ENCODE measurements at places on chromosomes 6 and 20.

DNA sequence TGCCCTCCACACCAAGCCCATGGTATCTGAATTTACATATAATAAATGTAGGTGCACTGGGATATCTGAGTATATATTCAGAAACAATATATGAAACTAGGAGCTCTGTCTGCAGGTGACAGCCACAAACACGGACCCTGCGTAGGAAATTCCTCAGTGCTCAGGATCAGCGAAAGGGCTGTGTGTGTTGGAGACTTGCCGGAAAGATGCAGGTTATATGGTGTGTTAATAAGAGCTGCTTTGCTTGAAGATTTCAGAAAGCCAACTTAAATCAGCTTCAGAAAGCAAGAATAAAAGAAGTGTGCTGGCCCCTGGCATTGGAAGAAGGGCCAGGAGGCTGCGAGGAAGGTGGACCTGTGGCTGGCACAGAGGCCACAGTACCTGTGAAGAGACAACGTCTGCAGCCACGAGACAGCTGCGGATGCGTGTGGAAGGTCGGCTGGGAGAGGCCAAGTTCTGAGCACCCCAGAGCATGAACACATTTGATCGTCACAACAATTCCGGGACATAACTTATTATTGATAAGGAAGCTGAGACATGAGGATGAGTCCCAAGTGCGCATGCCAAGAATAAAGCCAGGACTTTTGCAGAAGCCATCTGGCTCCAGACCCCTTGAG lies 183.2 kb downstream of the DLL1 start:
- DNase-seq: no peak

DNA sequence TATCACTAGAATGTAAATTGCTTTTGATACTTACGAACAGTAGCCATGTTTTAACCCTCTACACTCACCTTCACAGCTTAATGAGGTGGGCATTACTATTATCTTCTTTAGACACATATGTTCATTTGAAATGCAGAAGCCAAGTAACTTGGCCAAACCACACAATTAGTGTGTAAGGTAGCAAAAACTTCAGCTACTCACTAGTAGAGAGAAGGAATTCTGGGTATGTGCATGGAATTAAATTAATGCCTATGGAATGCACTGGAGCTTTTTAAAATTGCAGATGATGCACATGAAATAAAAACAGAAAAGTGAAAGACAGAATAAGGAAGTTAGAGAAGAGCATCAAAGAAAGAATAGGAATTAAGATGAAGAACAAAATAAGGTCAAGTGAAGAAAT lies 494.0 kb downstream of the ADGRB3 start:
- no peak for DNase-seq

DNA sequence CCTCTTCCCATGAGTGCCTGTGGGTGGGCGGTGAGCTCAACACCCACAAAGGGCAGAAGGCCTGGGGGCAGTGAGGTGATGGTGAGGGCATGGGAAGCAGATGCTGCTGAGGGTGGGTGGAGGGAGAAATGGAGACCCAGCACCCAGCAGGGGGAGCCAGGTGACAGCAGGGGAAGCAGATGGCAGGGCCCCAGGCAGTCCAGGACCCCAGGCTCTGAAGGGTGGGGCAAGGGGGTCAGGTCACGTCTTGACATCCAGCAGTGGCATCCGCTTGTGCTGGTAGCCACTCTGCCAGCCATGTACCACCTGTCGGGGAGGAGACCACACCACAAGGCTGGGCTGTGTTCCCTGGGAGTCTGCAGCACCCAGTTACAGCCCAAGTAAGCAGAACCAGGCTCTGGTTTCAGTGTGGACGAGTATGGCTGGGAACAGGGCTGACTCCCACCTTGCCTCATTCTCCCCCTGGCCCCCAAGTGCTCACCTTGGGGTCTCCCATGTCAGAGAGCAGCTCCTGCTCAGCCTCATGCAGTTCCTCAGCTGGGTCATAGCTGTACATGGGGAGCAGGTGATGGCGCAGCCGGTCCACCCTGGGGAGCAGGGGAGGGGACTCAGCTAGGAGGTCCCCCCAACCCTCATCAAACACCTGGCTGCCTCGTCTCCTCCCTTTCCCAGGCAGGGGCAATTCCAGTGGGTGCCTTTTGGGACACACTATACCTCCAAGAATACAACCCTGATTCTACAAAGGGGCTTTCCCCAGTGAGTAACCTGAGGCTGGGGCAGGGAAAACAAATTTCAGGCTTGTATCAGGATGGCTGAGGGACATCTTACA lies 2.0 kb downstream of the SMIM29 start:
- DNase-seq: no peak

- DNase-seq: no peak
Observed at GRCh38 chr6:1311400-1312202, at the start of gene FOXQ1. FOXQ1 (plus strand) TSS chr6:1312098; CDS start chr6:1312705, 607 bp downstream.

DNA sequence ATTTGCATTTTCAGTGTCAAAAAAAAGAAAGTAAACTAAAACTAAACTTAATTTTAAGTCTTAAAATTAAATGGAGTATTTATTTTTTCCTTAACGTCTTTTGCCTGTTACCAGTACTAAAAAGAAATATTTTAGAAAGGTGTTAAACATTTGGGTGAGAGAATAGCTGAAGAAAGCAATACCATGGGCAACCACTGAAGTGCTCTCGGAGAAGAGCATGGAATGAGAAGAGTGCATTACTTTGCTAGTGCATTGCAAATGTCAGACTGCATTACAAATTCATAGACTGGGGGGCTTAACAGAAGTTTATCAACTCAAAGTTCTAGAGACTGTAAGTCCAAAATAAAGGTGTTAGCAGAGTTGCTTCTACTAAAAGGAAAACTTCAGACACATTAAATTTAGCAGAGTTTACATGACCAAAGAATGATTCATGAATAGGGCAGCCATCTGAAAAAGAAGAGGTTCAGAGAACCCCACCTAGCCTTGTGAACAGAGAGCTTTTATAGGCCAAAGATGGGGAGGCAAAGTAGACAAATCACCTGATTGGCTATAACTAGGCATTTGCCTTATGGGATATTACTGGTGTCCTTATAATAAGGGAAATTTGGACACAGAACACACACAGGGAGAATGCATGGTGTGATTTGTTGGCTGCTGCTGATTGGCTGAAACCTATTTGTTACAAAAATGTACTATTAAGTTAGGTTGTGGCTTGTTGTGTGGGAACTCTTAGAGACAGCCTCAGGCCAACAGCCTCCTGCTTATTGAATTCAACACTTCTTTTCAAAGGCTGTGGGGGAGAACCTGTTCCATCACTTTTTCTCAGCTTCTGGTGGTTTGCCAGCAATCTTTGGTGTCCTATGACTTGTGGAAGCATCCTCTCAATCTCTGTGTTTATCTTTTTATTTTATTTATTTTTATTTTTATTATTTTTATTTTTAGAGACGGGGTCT lies 106.7 kb upstream of the RREB1 start:
- no peak for DNase-seq

DNA sequence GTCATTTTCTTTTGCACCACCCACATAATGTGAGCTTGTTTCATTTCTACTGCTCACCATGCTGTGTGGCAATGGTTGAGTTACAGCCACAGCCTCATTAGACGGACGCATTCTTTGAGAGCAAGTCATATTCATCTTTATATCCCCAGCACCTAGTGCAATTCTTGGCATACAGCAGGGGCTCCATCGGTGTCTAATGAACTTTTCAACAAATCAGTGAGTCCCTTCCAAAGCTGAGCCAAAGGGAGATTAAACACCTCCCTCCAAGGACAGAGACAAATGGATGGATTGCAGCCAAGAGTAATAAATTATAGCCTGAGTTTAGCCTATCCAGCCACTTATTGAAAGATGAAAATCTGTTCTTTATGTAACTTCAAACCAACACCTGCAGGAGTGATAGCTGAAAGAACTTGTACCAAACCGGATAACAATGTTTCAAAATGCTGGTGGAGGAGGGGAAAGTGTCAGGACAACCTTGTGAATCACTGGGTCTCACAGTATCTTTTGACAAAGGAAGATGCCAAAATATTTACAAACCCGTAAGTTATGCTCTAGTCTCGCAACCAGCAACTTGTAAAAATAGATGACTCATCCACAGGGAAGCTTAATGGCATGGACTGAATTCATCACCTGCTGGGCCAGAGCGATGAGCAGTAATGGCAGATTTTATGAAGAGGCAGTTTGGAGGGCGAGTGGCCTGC lies 139.0 kb downstream of the PXDC1 start:
- no peak for DNase-seq

- peak; percentile 31 for DNase-seq
Observed at GRCh38 chr6:149060300-149060984, 257.1 kb upstream of the TAB2 start.

GRCh38 chr20:19382386-19383340 lies 170.2 kb downstream of the SLC24A3 start:
- no peak for DNase-seq

DNA sequence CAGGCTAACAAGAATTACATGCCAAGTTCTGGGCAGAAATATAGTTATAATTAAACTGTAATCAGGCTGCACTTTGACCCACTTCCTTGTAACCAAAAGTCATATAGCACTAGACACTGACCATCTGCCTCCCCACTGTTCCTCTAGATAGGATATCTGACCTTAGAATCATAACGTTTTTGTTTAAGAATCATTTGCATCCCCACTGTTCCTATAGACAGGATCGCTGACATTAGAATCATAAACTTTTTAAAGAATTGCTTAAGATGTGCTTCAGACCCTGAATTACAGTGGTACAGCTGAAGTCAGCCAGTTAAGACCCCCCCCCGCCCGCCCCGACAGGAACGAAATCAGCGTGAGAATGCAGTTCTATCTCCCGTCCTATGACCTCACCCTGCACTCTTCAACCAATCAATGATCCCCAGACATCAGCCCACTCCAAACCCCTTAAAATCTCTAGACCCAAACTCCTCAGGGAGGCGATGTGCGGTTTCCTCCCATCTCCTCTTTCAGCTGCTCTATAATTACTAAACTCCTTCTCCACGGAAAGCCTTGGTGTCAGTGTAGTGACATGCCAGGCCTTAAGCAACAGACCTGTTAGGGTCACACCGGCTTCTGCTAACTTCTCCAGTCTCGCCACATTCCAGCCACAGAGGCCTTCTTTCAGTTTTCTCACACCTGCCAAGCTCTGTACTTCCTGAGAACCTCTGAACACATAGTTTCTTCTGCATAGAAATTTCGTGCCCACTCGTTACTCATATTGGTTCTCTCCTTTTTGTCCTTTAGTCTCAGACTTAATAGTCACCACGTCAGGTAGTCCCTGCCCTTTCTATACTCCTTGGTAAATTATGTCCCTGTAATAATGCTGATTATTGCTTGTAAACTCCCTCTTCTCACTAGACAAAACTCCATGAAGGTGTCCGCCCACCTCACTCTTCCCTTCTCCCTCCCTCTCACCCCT lies 93.5 kb downstream of the DTNBP1 start:
- DNase-seq: no peak

DNA sequence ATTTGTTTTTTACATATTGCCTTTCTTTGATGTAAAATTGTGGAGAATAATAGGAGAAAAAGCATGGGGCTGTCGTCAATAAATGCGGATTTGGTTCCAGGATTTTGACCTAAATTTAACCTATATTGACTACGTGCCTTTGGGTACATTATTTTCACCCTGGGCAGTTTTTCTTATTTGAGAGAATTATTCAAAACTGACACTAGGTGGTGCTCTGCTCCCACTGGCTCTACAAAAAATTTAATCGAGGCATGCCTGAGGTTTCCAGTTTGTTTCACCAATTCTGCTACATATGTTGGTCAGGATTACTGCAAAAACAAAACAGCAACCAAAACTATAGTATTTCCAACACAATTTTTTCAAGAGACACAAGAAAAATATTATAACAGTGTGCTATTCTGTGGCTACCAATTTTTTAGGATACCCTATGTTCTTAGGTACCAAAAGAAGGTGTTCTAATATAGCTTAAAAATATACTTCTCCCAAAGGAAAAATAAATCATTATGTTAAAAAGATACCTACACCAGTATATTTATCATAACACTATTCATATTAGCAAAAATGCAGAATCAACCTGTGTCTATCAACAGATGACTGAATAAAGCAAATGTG lies 48.6 kb upstream of the FABP7 start:
- DNase-seq: no peak

DNA sequence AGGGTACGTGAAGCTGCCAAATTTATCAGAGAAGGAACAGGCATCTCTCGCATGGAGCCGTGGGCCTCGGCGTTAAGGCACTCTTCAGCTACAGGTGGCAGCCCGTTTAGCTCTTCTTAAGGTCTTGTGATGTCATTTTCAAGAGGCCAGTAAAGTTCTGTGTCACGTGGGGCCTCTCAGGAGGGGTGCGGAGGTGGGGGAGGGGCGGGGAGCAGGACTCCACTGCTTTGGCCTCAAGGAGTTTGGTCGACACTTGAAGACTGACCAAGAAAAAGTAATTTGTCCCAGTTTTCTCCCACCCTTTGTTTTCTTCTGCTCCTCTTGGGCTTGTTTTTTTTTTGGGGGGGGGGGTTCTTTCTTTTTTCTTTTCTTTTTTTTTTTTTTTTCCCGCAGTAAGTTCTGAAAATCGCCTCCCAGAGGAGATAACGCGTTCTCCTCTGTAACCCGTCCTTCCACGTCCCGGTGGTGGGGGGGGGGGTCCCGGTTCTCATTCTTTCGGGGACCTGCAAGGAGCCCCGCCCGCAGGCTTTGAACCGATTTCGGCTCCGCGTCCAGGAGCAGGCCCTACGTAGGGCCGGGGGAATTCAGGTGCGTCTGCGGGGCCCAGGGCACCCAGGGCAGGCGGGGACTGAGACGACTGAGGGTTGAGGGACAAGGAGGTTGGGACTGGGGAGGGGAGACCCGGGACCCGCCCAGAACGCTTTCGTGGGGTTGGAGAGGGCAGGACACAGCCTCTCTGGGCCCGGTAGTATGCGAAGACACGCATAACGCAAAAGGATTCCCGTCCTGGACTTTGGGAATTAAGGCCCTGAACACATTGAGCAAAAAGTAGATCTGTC lies 26.0 kb downstream of the GPX6 start:
- peak; percentile 42 for DNase-seq

DNA sequence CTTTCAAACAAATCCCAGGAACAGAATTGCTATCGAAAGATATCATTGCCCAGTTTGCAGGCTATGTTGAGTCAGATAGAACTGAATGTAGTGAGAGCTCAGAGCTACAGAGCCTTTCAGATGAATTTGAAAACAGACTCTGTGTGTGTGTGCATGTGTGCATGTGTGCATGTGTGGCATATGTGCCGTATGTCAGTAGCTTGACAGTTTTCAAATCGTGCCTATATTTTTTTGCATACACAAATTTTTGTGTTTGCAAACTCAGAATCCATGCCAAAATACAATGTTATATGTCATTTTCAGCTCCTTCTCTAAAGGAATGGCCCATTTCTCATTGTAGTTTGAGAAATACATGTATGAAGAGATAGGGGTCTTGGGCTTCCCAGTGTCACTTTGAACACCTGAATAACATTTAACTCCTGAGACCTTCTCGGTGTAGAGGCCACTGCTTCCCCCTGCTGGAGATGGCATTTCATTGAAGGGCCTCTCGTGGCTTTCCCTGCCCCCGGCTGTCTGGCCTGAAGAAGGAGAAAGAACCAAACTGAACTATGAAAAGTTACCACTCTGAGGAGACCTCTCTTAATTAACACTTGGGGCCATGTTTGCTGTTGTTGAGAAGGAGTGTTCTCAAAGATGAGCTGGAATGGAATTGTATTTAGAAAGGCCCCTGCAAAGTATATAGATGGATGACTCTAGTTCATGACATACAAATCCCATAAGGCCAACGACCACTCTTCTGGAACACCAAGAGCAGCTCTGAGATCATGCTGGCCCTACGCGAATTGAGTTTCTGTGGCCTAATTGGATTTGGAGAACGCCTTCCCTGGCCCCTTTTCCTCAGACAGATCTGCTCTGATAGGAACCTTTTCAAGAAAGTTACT lies 58.7 kb downstream of the VAPB start:
- DNase-seq: no peak

Data from stimulated activated CD4-positive, alpha-beta T cell treated with anti-CD3 and anti-CD28 coated beads, Interleukin-12 subunit alpha, Interleukin-12 subunit beta, amount 100 ng/mL, for 24 hours (primary cell).